ENCODE measurements at places on chromosomes 3 and 15.

- DNase-seq: no peak
Measured at GRCh38 chr15:73284090-73284716, 84.6 kb downstream of the HCN4 start.

DNA sequence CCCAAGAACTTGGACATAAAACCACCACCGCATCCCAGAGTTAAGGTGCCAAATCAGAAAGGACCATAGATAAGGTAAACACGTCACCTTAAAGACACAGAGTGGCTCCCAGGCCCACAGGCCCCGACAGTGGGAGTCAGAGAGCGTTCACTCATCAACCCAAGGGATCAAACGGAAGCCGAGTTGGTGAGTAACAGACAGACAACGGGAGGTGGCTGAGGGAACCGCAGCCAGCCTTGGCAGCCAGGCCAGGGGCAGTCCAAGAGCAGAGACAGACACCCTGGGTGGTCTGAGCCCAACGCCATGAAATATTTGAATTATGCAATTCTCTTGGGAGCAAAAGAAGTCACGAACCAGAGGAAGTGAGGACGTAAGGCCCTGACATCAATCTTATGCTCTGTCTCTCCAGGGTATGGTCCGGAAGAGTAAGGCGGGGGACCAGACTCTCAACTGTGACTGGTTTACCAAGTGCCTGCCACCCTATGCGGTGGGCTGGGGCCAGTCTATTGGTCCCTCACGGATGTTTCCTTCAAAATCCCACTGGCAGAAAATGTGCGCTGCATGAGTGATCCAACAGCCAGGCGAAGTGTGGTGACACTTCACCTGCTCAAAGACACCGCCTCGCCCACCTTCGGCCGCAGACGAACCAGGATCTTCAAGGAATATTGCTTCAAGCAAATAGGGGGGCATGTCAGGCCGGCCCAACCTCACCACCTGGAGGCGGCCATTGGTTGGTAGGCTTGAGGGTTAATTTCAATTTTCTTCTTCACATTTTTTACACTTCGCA is 34.3 kb downstream of the TMEM44 start:
- no peak for DNase-seq

- DNase-seq: peak; percentile 75
Measured at GRCh38 chr3:38029400-38030125, at the start of gene PLCD1. TSS of gene PLCD1 (minus strand) at chr3:38029642. CDS start at chr3:38029539, 103 bp downstream.

DNA sequence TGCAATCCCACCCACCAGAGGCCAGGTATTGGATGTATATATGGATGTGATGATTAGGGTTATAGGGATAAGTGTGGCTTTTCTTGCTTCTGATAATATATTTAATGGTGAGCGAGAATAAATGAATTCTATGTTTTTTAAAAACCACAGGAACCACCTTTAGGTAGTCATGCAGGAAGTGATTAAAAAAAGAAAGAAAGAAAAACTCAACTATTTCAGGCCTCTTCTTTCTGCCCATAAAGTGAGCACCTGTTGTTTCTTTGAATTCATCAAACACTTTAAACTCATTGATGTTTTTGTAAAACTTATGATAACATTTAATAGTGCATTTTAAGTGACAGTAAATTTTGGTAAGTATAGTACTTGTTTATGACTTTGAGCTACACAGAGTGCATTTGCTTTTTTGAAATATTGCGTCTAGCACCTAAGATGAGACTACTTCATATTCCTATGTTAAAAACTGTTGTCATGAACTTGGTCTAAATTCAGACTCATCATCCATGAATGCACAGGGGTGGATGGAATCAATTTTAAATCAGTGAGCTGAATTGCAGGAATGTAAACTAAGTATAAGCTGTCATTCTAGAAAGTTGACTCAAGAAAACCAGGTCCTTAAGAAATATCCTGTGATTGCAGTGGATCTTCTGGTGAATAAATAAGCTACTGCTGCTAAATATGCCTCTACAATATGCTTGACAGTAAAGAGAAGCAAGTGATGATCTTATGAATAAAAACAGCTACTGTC is 764.4 kb upstream of the NECTIN3 start:
- no peak for DNase-seq

- DNase-seq: no peak
Measured at GRCh38 chr3:17339132-17339575, 403.3 kb downstream of the TBC1D5 start.

- peak; percentile 73 for DNase-seq
Measured at GRCh38 chr15:65132878-65133547, 595 bp downstream of the PDCD7 start.

DNA sequence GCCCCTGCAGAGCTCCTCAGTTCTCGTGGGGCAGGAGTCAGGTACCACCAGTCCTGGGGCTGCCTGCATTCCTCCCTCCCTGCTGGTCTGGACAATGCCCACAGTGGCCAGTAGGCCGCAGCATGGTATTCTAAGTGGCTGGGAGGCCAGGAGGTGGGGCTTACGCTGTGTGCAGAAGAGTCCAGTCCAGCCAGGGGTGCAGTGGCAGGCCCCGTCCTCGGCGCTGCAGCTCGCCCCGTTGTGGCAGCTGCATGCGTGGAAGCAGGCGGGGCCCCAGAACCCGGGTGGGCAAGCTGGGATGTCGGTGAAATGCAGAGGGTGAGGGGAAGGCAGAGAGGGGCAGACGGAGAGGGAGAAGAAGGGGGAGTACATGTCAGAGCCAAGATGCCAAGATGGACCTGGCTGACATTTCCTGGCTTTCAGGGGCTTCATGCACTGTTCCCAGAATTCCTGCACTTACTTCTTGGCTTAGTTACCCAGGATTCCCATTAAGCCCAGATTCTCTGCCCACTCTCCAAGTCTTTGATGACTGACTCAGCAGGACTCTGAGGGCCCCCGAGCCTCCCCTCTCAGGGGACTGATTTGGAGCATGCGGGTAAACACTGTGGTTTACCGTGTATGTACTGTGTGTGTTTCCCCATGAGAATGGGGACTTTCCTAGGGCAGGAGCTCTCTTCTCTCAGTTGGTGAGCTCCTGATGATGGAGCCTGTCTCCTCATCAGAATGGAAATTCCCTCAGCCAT is 47.5 kb downstream of the RAB11A start:
- peak; percentile 82 for DNase-seq

- DNase-seq: no peak
Measured at GRCh38 chr3:45890405-45890804, 4.1 kb downstream of the CCR9 start.

DNA sequence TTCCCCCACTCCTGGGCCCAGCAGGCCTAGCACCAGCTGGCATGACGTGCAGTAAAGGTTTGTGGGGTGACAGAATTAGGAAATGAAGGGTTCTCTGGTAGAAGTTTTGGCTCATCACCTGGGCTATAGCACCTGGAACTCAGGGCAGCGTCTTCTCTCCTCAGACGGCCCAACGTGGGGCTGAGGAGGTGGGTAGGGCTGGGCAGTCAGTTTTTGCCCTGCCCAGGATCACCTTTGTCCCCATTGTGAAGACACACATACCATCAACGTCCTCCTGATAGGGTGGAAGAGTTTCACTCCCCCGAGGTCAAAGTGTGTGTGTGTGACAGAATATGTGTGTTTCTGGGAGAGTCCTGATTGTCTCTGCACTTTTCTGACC is 12.1 kb downstream of the KBTBD13 start:
- DNase-seq: peak; percentile 84

DNA sequence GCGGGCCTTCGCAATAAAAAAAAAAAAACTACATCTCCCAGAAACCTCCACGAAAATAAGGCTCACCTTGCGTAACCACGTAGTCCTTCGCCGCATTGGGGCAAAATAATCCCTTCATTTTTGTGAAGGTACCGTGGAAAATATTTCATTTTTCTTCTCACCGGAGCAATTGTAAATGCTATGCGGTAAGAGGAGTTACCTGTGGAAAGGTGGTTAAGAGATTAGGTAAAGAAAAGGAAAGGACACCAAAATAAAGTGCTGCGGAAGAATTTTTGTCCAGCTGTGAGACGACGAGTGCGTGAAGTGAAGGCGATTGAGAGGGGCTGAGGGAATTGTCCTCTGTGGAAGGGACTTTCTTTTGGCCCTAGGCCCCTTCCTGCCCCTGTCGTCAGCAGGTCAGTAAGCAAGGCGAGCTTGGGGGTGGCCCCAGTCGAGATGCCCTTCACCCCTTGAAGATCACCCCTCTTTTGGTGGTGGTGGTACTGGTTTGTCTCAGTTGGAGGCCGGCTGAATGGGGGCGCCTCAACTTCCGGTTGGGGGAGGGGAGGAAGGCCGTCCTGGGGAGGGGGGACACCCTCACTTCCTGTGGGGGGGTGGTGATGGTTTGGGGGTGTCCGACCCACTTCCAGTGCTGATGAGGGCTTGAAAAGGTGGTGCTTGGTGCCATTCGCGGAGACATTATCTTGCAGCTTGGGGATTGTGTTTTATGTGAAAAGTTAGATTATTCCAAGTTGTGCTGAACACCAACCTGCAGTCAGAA is at the start of gene HMG20A:
Gene HMG20A (plus strand): TSS at position 279 of the 760 bp plus-strand sequence. CDS start 37,520 bp downstream, outside the sequence.
- peak; percentile 67 for DNase-seq

- no peak for DNase-seq
Measured at GRCh38 chr15:61141497-61142125, 87.5 kb downstream of the RORA start.

GRCh38 chr3:45414341-45414740 is 26.0 kb downstream of the LARS2 start:
- DNase-seq: no peak

DNA sequence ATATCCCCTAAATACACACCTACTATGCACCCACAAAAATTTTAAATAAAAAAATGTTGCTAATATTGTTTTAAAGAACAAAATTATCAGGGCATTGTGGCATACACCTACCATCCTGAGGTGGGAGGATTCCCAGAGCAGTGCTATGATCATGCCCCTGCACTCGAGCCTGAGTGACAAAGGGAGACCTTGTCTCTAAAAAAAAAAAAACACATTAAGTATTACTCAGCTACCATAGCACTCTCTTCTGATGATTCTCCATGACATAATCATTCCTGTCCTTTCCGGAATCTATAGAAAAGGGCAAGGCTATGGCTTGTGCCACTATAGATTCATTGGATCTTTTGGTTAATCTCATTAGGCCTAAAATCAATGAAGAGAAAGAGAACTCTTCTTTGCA is 77.4 kb downstream of the ACAP2 start:
- DNase-seq: no peak

GRCh38 chr3:141941093-141941492 is 64.7 kb downstream of the ATP1B3 start:
- DNase-seq: no peak

DNA sequence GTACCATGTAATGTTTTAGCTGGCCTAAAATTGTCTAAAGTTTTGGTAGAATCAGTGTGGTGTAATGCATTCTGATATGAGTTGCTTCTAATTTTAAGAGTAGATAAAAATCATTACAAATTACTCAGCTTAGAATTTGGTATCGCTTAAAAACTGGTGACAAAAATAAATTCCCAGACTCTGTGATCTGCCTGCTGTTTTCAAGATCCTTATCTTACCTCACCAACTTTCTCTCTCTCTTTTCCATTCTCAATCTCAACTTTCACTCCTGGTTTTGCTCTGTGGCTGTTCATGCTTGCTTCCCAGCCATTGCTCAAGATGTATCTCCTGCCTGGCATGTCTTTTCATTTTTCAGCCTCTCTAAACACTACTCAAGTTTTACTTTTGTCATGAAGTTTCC is 45.7 kb downstream of the TCF12 start:
- DNase-seq: no peak

- no peak for DNase-seq
Measured at GRCh38 chr15:62994975-62995681, 47.4 kb upstream of the TPM1 start.

DNA sequence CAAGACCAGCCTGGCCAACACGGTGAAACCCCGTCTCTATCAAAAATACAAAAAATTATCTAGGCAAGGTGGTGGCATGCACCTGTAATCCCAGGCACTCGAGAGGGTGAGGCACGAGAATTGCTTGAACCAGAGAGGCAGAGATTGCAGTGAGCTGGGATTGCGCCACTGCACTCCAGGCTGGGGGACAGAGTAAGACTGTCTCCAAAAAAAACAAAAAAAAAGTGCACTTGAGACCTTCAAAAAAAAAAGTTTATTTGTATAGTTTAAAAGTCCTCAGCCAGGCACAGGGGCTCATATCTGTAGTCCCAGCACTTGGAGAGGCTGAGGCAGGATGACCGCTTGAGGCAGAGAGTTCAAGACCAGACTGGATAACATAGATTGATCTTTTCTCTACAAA is 2.1 kb downstream of the PBRM1 start:
- DNase-seq: no peak

- DNase-seq: no peak
Measured at GRCh38 chr3:13080591-13080990, 7.4 kb upstream of the IQSEC1 start.

GRCh38 chr3:129485721-129486663 is 42.4 kb upstream of the RHO start:
- DNase-seq: no peak

DNA sequence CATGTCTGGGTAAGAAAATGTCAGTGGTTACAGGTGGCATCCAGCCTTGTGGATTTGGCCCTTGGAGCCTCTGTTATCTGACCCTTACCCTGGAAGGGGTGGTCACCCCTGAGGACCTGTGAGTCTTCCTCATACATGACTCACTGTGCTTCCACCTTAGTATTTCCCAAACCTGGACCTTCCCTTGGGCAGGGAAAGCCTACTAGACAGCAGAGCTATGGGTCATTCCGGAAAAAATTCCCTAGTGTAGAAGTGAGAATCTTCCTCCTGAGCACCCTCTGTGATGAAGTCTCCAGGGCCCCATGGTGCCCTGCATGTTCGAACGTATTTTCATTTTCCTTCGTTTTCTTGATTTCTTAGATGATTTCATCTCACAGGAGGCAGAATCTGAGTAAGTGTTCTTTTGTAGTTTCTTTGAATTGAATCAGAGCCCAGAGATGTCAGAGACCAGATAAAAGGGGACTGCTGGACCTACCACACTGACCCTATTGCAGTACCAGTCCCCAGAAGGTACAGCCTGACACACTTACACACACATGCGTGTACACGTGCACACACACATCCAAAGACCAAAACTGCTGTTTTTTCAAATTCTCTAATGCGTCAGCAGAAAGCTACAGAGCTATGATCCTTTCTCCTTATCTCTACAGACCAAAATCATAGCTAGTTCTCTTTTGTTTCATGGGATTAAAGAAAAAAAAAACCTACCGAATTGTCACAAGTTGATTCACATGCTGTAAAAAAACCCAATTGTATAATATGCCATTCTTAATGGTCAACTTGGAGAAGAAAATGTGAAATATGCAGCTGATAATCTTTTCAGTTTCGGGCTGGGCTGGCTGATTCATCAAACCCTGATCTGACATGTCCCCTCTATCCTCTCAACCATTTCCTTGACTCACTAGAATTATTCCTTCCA is 50.5 kb upstream of the ARHGEF3 start:
- DNase-seq: no peak

- no peak for DNase-seq
Measured at GRCh38 chr3:106877627-106878026, 499.6 kb upstream of the CCDC54 start.

DNA sequence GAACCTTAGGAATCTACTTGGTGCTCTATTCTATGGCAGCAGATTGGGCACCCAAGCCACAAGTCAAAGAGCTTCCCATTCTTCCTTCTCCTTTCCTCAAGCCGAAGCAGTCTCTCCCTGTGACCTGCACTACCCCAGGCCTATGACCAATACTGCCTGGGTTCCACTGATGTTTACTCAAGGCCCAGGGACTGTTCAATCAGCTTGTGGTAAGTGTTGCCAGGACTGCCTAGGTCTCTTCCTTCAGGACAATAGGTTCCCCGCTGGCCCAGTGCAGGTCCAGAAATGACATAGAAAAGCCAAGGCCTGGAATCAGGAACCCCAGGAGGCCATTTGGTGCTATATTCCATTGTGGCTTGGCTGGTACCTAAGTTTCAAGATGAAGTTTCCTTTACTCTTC is 397.9 kb downstream of the ZIC4 start:
- DNase-seq: no peak

Measured in HuH-7 (cell line).